ENCODE measurements at places on chromosomes 1 and 21. TPM values are rescaled to one million over a fixed set of nuclear protein-coding genes. Genes with fewer than 3 reads are reported as not detected.

DNA sequence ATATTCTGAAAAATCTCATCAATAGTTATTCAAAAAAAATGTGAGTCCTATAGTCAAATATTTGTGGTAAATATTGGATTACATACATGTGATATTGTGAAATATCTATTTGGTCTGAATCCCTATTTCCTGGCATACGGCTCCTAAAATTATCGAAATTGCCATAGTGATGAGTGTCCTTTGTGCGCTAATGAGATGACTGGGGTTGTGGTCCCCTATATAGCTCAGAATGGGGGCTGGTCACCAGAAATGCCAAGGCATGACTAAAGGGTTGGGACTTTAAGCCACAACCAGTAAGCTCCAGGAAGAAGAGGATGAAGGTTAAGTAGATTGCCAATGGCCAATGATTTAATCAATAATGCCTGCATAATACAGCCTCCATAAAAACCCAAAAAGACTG is 610.2 kb upstream of the CHRM3 start:
- no peaks in the 10 kb centered on the region for H3K27me3 ChIP-seq
- H3K36me3 ChIP-seq, result no peaks in the 10 kb centered on the region
- no peak for DNase-seq
- no peak overlapping the region for H3K4me3 ChIP-seq
- no peaks in the 10 kb centered on the region for H3K4me1 ChIP-seq
- no peak overlapping the region for H3K27ac ChIP-seq

DNA sequence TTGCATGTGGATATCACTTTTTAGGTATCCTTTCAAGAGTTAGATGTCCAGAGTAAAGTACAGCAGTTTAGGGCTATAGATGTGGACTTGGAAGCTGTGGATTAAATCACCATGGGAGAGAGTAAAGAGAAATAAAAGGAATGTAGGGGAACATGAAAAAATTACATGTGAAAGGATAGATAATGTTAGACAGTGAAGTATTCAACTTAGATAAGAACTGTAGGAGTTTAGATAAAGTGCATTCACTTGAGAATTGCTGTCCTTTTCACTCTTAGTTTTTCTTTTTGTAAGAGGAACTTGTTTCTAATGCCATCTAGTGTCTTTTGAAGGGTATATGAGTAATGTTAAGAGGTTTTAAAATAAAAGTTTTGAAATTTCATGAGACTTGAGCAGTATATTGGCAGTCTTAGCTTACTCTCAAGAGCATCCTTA is 40.1 kb downstream of the MAST2 start:
- no peak overlapping the region for H3K27ac ChIP-seq
- H3K36me3 ChIP-seq, result no peaks in the 10 kb centered on the region
- no peak overlapping the region for H3K4me3 ChIP-seq
- no peaks in the 10 kb centered on the region for H3K27me3 ChIP-seq

DNA sequence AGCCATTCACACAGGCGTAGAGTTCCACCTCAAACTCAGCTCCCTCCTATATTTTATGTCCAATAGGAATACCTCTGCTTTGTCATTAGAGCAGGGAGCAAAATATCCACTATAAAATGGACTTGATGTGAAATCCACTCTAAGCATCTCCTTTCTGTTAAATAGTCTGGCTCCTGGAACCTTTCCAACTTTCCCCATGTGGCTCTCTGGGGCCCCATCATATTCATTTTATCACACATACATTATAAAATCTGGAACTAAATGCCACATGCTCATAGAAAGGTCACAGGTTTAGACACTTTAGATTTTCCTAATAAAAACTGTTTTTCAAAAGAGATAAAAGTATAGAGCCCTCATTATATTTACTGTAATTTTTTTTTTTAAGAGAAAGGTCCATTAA is 82.1 kb downstream of the PTPN14 start:
- H3K4me1 ChIP-seq, result no peaks in the 10 kb centered on the region
- DNase-seq, result no peak
- H3K36me3 ChIP-seq, result no peaks in the 10 kb centered on the region
- H3K27me3 ChIP-seq, result peaks cover 8% of the 10 kb centered on the region

GRCh38 chr1:89935235-89935634 is 59.7 kb upstream of the ZNF326 start:
- H3K4me3 ChIP-seq, result no peak overlapping the region
- peaks cover 38% of the 10 kb centered on the region for H3K36me3 ChIP-seq
- H3K27ac ChIP-seq, result no peak overlapping the region
- no peaks in the 10 kb centered on the region for H3K27me3 ChIP-seq
- no peak for DNase-seq

Gene BNIPL
- 3.8 TPM for total RNA-seq

Gene SLC5A9
- total RNA-seq, result not detected

Gene CHD1L
- total RNA-seq, result 36.3 TPM

All from naive thymus-derived CD8-positive, alpha-beta T cell (primary cell).